Activated T-helper 17 cell treated with anti-CD3 and anti-CD28 coated beads, Interleukin-2, amount 50 U/mL, for 72 hours (primary cell): ENCODE measurements at places on chromosomes 16 and 17. TPM values are rescaled to one million over a fixed set of nuclear protein-coding genes. Genes with fewer than 3 reads are reported as not detected.

DNA sequence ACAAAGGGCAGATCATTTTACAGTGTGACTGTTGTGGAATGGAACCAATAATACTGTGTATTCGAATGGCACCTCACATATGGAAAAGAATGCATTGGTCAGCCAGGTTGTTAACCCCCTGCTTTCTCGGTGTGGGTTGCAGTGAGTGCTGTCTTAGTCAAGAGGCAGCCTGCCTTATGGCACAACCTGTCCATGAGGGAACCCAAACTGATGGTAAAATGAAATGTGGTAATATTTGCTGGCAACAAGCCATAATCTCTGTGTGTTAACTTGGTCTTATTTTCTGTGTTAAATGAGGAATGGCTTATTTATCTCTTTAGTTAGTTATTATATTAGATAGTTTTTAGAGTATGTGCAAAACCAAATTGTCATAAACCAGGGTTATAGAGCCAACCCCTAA, 81.6 kb downstream of the TMC6 start:
- ATAC-seq: no peak

DNA sequence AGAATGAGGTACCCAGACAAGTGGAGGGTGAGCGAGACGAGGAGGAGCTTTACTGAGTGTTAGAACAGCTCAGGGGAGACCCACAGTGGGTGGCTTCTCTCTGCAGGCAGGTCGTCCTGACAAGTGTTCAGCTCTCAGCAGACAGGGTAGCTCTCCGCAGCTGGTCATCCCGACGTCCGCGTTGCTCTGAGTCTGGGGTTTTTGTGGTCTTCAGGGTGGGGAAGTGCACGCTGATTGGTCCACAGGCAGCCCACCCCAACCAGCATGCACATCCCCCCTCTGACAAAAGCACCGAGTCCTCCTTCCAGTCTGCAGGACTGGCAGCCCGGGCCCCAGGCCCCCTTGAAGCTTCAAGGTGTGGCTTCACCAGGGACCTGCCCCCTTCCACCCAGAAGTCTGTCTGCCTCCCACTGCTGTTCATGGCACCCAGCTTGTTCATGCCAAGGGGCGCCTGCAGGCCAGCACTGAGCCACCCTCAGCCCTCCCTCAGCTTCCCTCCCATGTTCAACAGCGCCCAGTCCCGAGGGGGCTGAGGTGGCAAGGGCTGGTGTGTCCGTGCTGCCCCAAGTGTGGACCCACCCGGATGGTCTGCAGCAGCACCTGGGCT, 19.9 kb upstream of the WDR45B start:
- ATAC-seq: no peak

DNA sequence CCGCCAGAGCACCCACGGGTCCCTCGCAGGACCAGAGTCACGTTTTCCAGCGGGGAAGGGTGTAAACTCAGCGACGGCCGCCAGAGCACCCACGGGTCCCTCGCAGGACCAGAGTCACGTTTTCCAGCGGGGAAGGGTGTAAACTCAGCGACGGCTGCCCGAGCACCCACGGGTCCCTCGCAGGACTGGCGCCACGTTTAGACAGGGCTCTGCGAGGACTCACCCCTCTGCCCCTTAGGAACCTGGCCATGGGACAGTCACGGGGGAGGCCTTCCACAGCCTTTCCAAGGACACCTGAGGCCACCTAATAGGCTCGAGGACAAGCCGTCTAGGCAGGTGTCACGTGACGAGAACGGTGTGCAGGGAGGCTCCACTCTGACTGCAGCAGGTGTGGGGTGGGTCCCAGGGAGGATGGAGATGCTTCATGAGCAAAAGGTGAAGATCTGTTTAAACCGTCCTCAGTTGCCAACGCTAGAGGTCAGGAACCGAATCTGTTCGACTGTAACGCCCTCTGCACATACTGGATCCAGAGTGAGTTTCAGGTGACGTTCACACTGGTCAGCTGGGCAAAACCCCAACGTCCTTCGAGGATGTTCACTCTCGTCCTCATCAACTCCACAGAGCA, 48.0 kb upstream of the METRNL start:
- ATAC-seq: no peak

The PEX12 gene
- total RNA-seq: 1.9 TPM

The LRRC37A gene
- total RNA-seq: 3.7 TPM

GRCh38 chr17:67032382-67032781, 12.0 kb upstream of the CACNG1 start:
- ATAC-seq: no peak
